Endodermal cell (in vitro differentiated cells): ENCODE measurements at places on chromosomes 2 and 18.

GRCh38 chr2:241762321-241762932, 14.2 kb upstream of the GAL3ST2 start:
- peak; percentile 67 for DNase-seq

- DNase-seq: no peak
These were observed 8.8 kb downstream of the RDH14 start for GRCh38 chr2:18551623-18552022.

DNA sequence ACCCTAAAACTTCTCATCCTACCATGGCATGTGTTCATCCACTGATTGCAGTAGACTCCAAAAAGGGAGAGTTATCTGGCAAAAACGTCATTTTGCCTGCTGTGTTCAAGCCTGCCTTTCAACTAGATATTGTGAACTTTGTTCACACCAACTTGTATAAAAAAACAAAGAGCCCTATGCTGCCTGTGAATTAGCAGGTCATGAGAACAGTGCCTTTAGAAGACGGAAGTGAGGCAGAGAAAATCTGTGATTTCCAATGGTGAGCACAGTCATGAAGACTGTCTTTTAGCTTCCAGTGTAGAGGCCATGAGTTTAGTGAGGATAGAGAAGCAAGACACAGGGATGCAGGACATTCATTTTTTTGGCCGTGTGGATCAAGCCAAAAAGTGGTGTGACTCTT, 103.6 kb upstream of the PGAP1 start:
- no peak for DNase-seq

GRCh38 chr2:54635554-54636152, 87.8 kb upstream of the EML6 start:
- no peak for DNase-seq

GRCh38 chr18:59093668-59094067, 46.0 kb upstream of the SEC11C start:
- no peak for DNase-seq

- DNase-seq: no peak
These were observed 782 bp downstream of the COL6A3 start for GRCh38 chr2:237412988-237413776.

DNA sequence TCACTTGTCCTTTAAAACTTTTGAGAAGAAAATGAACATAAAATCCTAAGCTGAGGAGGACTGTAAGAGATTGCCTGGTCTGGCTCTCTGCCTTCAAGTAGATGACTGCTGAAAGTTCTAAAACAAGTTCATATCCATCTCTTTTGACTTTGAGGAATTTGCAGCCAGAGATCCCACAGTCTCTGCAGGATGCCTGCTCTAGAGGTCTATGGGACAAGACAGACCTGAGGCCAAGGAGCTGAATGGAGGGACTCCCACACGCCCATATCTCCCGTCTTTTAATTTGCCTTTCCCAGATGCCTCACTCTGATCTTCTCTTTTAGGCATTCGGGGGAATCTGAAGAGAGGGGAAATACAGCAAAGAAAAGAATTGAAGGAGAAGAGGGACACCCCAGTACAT, 255.9 kb upstream of the RASGRP3 start:
- DNase-seq: peak; percentile 53

DNA sequence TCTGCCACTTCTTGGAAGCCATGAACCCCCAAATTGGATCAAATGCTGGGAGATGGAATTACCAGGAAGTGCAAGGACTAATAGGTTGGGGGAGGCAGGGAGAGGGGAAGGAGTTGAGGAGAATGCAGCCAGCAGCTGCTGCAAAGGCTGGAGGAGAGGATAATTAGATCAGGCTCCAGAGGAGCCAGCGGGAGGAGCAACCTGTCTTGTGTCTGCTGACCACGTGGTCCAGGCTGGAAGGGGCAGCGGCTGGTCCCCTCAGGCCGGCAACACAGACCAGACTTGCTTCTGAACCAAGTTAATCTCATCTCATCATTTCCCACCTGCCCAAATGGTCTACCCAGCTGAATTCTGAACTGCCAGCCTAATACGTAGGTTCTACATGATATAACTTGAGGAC, 68.3 kb downstream of the MRO start:
- DNase-seq: peak; percentile 45

DNA sequence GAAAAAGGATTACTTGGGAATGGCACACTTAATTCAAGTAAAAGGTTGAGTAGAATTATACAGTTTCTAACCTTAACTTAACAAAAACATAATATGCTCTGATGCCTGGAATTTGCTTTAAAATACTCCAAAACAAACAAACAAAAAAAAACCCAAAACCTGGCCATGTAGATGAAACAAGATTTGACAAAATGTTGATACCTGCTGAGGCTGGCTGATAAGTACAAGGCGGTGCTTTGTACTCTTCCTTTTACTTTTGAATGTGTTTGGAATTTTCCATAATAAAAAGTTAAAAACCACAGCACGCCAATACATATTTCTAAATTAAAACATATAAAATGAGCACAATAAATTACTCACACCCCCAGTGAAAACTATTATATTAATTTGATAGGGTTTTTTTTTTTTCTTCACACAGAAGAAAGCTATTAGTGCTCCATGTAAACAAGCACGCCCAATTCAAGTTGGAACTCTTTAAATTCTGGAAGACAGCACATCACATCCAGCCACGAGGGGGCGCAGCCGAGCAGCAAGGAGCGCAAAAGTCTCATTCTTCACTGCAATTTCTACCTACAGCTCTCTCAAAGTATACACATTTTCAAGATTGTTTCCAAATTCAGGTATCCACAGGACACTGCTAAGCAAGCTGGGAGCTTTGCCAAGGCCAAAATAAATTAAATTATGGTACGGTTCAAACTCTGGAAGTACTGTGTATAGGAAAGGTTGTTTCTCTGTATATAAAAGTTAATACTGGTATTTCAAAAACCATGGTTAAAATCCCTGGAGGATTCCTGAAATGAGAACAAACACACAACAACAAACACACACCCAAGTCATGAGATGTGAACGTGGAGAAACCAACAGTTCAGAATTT, 7.5 kb downstream of the SERTAD2 start:
- DNase-seq: peak; percentile 96

GRCh38 chr2:31329081-31329625, 85.4 kb downstream of the XDH start:
- peak; percentile 82 for DNase-seq

GRCh38 chr2:79796641-79797040, 283.8 kb downstream of the CTNNA2 start:
- DNase-seq: no peak

- peak; percentile 60 for DNase-seq
These were observed 6.4 kb upstream of the TNS1 start for GRCh38 chr2:218009231-218009630.

GRCh38 chr2:190075623-190076022, 13.1 kb upstream of the MSTN start:
- DNase-seq: no peak

- no peak for DNase-seq
These were observed 46.8 kb downstream of the ZC3H15 start for GRCh38 chr2:186532891-186533290.

DNA sequence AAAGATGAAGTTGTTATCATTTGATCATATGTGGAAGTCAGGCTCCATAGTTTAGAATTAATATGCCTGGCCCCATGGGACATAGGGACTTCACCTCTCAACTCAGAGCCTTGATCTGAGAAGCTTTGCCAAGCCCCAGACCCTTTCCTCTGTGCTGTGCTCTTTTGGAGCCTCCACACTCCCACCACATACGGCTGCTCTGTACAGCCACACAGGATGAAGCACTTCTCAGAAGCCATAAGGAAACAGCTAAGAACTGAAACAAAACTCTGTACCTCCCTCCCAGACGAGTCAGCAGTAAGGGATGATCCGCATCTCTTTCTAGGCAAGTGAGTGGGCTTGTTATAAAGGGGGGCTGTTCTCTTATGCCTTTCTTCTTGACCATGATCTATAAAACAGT, 66.5 kb downstream of the CAB39 start:
- DNase-seq: no peak

- DNase-seq: peak; percentile 78
These were observed 51.4 kb downstream of the SMCHD1 start for GRCh38 chr18:2706903-2707302.

DNA sequence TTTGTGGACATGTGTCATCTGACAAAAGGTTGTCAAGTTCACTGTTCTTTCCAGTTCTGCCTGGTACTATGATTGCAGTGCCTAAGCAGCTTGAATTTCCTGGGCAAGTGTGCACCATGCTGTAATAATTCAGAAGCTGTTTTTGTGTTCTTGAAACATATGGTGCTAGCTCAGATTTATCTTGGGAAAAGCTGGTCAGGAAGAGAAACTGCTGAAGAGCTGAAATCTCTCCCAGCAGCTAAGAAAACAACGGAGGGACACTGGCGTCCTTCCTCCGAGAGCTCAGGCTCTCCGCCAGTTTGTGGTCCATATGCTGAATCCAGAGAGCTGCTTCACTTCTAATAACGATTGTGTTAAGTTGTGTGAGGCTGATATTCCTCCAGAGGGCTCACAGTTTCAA, 642.0 kb downstream of the DPP10 start:
- no peak for DNase-seq

GRCh38 chr2:64708829-64709228, 55.1 kb upstream of the SERTAD2 start:
- no peak for DNase-seq

DNA sequence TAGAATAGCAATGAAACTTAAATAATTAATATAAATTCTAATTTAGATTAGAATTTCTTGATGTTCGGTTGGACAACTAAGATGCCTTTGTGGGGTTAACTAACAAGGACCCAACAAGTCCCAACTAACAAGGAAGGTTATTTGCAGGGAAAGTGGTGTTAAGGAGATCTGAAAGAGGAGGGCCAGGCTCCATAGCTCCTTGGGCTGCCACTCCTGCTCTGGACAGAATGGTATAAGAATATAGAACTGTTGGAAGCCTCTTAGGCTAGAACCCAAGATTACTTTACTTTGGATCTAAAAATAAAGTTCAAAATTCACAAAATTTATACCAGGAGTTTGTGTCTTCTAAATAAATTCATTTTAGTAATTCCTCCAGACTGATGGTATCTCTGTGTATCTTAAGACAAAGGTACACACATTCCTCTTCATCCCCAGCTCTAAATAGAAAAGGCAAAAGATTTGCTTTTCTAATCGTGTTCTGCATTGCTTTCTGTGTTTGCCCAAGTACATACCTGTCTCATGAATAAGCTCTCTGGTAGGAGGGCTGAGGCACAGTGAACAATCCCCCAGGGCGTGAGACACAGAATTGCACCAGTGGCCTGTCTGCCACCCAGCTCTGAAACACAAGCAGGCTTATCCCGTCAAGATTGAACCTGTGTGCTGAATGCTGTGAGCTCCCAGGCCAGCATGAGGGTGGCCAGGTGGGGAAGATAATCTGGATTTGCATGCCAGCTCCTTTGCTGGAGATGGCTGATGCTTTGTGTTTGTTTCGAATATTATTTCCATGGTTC, 176.0 kb downstream of the ACKR3 start:
- DNase-seq: peak; percentile 83

GRCh38 chr2:42214669-42215068, 45.5 kb downstream of the EML4 start:
- no peak for DNase-seq

DNA sequence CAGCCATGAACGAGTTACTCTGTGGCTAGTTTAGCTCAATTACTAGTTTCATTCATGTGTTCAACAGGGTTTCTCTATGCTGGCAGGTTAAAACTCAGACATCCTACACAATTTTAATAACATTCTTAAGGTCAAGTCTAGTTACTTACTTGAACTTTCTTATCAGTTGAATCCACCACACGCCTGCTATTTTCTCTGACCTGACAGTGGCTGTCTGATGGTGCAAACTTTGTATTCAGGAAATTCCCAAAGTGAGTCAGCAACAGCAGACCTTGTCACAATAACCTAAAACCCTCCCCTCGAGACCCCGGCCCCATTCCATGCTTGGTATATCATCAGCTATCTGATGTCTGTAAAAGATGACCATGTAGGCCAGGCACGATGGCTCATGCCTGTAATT, 20.8 kb upstream of the CIDEA start:
- no peak for DNase-seq

DNA sequence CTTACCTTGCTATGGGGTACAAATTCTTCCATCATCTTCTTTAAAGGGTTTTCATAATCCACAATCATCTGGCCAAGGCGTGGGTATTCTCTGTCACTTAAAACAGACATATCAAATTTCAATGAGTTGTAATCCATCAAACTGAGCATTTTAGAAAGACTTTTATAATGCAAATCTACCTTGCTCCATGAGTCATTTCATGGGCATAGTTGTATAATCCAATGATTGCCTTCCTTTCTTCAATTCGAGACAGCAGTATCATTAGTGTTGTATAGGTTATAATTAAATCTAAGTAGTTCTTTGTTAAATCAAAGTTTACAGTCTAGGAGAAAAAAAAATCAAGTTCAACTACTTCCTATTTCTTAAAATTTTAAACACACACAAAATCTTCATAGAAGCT, 36.3 kb downstream of the NCKAP1 start:
- no peak for DNase-seq

DNA sequence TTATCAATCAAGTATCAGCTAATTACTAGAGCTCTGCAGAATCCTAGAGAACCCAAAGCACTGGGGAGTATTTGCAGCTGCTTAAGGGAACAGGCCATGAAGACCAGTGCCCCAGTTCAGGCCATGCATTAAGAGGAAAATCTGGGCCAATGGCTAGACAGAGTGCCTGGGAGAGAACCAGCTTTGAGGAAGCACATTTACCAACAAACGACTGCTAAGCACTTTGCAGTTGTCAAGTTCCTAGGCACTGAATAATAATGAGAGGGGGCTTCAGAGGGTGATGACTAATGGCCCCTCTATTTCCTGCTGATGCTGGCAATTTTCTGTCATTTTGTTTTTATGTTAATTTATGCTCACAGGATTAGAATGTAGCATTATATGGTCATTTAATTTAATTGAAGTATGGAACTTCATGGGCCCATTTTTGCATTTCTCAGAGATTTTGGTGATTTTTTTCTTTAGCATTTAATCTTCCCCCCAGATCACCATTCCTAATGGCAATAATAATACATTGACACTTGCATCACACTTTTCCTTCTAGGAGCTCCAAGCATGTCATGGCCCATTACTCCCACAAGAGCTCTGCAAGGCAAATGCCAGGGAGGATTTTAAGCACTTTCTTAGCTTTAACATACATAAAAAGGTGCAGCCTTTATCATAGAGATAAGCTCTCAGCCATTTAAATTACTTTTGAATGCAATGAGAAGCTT, 147.7 kb upstream of the SPATS2L start:
- DNase-seq: peak; percentile 72

- no peak for DNase-seq
These were observed 4.2 kb upstream of the CTDSP1 start for GRCh38 chr2:218395456-218395825.

- peak; percentile 44 for DNase-seq
These were observed 148.7 kb downstream of the TPO start for GRCh38 chr2:1561811-1562421.

- DNase-seq: no peak
These were observed 131.0 kb downstream of the TMEM182 start for GRCh38 chr2:102892698-102893310.

GRCh38 chr2:200961674-200962073, 1.8 kb downstream of the ORC2 start:
- no peak for DNase-seq

GRCh38 chr2:1137913-1138391, 187.3 kb downstream of the SNTG2 start:
- no peak for DNase-seq

GRCh38 chr2:98483257-98483861, 38.7 kb downstream of the INPP4A start:
- no peak for DNase-seq

- no peak for DNase-seq
These were observed 184.2 kb upstream of the ZEB2 start for GRCh38 chr2:144703852-144704708.

- no peak for DNase-seq
These were observed 78.0 kb upstream of the PNPT1 start for GRCh38 chr2:55771612-55772011.

GRCh38 chr2:3377279-3377611, 373 bp downstream of the EIPR1 start:
- DNase-seq: no peak

- DNase-seq: peak; percentile 82
These were observed 9.8 kb upstream of the MREG start for GRCh38 chr2:216023055-216023648.
